Naive B cell (primary cell): ENCODE measurements at places on chromosomes 6 and 20.

- DNase-seq, result no peak
Observed at GRCh38 chr20:17430125-17430950, 100.8 kb downstream of the BFSP1 start.

GRCh38 chr6:25041485-25042035 lies 105.8 kb upstream of the RIPOR2 start:
- no peak for DNase-seq

DNA sequence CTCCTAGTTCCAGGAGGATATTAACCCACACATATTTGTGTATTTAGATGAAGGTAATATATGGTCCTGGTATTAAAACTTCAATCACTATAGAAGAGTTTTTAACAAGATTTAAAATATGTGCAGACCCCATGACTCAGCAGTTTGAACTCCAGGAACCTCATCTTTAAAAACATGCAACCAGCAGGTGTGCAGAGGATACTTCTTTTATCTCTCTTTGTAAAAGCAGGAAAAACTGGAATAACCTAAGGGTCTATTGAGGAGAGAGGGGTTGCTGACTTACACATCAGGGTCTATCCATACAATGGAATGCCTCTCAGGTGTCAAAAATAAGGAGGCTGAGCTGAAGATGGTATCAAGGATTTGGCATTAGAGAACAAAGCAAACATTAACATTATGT lies 36.9 kb upstream of the TFAP2C start:
- DNase-seq, result no peak

DNA sequence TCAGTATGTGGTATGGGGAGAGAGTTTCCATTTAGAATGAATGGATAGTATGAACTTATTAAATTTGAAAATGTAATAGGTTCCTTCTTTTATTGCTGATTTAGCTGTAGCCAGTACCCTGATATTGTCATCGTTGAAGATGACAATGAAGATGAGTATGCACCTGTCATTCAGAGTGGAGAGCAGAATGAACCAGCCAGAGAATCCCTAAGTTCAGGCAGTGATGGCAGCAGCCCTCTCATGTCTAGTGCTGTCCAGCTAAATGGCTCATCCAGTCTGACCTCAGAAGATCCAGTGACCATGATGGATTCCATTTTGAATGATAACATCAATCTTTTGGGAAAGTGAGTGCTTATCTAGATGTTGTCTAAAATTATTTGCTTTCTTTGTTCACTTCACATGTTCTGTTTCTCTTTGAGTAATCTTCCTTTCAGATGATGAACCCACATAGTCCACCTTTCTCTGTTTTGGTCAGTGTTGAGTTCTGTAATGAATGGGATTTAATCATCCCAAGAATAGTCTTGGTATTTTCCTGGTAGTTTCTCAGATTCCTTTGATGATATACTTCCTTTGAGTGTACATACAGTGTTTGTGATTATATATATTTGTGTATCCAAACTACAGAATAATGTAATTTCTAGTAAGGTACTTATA lies 23.3 kb downstream of the HSF2 start:
- DNase-seq, result no peak

DNA sequence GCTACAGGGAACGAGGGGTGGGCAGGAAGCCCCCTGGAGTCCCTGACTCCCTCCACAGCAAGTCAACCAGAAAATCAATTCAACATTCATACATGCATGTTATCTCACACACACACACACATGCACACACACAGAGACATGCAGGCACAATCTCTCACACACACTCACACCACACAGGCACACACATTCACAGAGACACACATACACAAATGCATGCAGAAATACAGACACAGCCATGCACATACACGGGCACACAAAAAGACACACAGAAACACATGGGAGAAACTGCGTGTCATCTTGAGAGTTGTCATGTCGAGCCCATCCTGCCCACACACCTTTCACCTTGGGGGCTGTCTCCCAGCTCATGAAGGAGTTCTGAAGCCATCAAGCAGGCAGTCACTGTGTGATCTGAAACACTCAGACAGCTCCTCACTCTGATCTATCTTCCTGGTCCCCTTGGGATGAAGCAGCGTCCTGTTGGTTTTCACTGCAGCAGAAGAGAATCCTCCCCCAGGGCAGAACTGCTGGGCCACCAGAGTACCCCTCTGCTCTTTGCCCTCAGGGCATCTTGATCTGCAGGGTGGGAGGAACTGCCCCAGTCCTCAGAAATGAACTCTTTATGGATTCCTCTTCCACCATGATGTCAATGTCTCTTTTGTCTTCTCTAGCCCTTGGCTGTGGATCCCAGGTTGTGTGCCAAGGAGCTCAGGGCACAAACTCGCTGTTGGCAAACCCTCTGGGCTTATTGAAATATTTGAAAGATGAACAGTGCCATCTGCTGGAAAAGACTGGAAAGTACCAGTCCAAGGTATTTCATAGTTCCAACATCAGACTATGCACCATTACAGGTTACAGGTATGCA lies 8.8 kb downstream of the RAET1L start:
- DNase-seq, result peak; percentile 63

DNA sequence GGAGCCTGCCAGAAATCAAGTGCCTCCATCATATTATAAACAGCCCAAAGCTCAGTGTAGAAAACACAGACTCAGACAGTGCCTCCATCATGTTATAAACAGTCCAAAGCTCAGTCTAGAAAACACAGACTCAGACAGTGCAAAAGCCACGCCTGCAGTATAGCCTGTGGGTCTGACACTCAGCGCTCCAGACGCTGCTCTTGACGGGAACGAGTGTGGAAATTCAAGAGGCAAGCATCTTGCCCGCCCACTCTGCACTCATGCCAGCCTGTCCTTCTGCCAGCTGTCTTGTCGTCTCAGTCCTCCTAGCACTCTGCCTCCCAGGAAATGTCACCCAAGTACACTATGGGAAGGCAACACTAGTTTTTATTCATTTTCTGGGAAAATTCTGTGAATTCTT lies 274.2 kb upstream of the CDH4 start:
- DNase-seq, result no peak

DNA sequence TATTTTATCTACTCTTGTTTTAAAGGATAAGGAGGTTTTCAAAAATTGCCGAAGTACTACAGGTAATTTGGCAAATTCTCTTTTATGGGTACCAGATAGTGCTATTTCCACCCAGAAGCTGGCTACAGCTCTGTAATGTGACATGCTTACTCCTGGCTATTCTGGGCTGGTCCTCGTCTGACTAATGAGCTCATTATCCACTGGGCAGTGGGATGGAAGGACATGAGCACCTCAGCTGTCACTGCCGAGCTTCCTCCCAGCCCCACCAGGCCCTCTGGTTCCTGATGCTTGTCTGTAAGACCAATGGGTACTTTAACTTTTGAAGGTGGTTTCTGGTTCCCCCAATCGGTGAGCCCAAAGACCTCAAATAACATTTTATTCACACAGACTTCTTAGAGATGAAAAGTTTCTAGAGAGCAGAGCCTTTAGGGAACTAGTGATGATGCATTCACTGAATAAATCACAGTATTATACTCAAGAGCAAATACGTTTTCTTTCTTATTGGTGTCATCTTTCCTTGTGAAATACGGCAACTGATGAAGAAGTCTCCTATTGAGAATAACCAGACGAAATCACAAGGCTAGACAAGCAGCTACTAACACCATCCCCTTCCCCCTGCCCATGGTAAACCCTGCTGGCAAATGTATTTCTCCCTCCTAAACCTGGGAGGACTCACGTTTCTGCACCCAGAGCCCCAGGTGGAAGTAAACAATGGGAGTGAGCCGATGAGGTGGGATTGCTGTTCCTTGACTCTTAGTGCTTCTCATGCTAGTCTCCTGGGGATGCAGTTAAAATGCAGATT lies 80.8 kb downstream of the SLC22A3 start:
- no peak for DNase-seq

- no peak for DNase-seq
Observed at GRCh38 chr20:48431653-48432493, 395.9 kb downstream of the PREX1 start.

GRCh38 chr6:38604700-38605099 lies 35.0 kb downstream of the BTBD9 start:
- DNase-seq, result no peak

- DNase-seq, result no peak
Observed at GRCh38 chr6:49676671-49677281, 36.6 kb downstream of the CRISP2 start.

- DNase-seq, result no peak
Observed at GRCh38 chr20:34713194-34713943, 9.2 kb downstream of the TP53INP2 start.

- no peak for DNase-seq
Observed at GRCh38 chr6:14373648-14374437, 256.3 kb downstream of the CD83 start.

- no peak for DNase-seq
Observed at GRCh38 chr6:52276130-52276529, 8.4 kb downstream of the MCM3 start.

GRCh38 chr20:35697696-35698297 lies 1.4 kb downstream of the NFS1 start:
- DNase-seq, result no peak

DNA sequence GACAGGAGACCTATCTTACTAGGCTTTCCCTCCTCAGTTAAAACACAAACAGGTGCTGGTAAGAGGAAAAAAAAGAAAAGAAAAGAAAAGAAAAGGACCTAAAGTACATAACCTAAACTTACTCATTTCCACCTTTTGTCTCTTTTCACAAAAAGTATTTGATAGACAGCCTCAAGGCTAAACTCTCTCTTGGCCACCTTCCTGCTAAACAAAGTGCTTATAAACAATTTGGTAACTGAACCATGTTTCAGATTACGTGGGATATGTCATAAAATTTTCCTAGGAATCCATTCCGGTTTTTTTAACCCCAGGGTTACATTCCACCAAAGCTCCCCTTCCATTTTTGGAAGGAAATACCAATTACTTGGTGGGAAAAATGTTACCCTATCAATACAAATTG lies 109.0 kb downstream of the PRND start:
- no peak for DNase-seq

GRCh38 chr20:36030149-36030548 lies 61.8 kb downstream of the CNBD2 start:
- no peak for DNase-seq

DNA sequence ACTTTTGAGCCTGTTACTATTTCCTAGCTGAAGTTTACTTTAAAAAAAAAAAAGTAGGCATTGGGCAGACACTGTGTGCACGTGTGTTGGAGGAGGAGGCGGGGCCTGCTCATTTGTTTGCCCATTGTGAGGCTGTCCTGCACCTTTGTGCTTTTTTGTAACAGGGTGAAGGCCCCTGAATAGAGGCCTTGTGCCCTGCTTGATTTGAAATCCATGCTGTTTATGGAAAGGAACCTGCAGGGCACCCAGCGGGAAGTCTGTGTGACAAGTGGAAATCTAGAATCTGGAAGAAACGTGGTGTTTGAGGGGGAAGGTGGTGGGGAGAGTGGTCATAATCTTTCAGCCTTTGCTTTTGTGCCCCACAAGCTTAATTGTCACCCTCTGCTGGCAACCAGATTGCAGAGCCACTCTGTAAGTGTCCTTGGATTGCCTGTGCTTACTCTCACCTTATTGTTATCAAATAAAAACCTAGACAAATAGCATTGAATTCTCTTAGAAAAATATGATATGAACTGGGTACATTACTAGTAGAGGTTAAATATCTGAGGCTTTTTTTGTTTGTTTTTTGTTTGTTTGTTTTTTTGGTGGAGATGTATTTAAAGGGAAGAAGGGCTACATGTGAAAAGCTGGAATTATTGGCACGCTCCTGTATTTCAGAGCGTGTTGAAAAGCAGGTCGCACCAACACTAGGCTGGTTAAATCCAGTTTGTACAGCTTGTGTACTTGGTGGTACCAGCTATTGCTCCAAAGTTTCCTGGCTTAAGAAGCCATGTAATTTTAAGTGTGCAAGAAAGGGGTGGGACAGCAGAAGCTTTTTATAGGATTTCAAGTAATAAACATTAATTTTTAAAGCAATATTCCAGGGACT lies 156.3 kb downstream of the ARID1B start:
- DNase-seq, result no peak

- DNase-seq, result no peak
Observed at GRCh38 chr6:152750694-152751093, at the start of gene VIP. Gene VIP, plus strand, starts transcription at chr6:152750797. Its CDS starts 1,381 bp downstream, at chr6:152752178.

DNA sequence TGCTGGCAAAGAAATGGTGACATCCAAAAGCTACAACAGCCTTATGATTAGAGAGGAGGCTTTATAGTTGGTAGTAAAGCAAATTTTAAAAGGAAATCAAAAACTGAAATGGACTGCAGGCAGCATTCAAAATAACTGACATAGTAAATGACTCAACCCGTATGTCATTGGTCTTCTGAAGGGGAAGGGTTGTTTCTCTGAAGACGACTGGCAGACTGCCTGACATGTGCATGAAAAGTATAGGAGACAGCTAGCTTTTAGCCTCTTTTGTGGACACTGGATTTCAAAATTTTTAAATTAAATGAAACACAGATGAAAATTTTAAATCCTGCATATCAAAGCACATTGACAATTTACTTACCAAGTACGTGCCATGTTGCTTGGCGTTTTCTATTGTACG lies 90.7 kb downstream of the TRMT6 start:
- DNase-seq, result no peak

DNA sequence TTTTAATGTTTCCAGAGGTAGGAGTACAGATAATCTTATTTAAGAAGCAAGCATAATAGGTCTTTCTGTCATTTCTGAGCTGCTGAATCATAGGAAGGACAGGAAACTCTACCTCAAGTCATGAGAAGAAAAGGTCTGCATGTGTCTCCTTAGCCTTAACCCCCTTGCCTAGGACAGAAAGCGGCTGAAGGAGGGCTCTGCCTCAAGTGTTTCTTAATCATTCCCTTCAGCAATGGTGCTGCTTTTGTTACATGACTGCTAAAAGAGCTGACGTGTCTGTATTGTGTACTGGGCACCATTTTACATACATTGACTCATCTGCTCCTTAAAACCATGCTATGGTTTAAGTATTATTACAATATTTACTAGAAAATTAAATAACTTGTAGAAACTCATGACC lies 564.0 kb upstream of the AGPAT4 start:
- DNase-seq, result no peak

DNA sequence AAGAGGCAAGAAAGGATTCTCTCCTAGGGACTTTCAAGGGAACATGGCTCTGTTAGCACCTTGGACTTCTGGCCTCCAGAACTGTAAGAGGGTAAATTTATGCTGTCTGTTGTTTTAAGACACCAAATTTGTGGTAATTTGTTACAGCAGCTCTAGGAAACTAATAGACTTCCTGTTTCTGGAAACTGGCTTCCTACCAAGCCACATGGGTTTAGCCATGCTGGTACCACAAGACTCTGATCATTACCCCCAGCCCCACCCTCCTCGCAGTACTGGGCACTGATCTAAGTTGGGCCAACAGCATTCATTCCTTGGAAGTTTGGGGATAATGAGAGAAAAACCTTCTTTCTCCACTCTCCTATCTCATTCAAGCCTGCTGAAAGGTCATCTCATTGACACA lies 109.5 kb upstream of the SMLR1 start:
- DNase-seq, result no peak
